Fibroblast of villous mesenchyme (primary cell): ENCODE measurements at places on chromosomes 5 and 9. TPM values are rescaled to one million over a fixed set of nuclear protein-coding genes. Genes with fewer than 3 reads are reported as not detected.

GRCh38 chr9:13479096-13479495 is 199.6 kb upstream of the MPDZ start:
- DNase-seq, result no peak

DNA sequence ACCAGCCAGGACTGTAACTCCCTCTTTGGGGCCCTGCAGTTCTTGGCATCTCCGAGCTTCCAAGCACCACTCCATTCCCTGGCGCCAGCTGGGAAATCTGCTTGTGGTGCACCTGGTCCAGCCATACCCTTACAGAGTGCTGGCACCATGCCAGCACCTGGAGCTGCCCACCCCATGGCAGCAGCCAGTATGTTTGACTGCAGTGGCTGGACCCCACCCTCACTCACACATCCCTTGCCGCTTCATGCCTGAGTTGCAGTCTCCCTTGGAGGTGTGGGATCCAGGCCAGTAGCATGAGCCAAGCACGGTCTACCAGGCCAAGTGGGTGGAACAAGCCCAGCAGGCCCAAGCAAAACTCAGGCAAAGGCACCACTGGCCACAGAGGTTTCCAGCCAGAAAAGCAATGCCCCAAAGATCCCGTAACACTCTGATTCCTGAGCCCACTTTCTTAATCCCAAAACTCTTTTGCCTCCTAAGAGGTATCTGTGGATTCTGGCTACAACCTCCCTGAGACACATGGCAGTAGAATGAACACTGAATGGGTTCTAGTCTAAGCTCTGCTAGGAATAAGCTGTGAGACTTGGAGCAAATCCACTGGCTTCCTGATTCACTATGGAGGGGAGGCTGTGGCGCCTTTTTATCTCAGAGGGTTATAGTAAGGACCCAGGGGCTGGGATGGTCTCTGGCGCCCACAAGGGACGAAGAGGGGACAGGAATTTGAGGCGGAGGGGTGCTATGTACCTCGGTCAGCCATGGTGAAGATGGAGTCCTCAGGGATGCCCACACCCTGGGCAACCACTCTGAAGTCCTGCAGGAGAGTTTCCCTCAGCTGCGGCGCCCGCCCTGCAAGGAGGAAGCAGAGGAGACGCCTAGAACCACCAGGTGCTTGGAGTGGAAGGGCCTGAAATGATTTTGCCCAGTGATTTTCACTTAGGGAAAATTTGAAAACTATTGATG is 5.6 kb downstream of the AMBP start:
- no peak for DNase-seq

DNA sequence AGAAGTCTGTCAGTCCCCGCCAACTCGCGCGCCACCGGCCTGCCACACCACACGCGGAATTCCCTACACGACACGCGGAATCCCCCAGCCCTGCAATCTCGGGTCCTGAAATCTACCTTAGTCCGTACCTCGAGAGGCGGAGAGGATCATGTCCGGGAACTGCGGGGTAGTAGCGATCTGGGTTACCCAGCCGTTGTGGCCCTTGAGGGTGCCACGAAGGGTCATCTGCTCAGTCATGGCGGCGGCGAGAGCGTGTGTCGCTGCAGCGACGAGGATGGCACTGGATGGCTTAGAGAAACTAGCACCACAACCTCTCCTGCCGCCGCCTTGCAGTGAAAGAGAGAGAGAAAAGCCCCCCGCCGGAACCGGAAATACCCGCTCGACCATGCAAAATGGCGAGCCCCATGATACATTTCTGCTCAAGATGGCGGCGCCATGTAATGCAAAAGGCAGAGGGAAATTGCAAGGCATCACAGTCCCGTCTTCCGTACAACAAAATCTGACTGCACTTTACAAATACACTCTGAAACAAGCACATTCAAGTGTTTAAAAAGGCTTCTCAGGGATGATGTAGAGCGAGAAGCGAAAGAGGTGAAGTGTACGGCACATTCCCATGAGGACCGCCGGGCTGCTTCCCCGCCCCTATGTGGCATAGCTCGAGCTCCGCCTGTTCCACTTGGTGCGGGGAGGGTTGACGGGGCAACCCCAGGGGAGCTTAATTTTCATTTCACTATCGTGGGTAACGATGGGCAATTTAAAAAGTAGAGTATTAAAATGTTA is at the start of gene RACK1:
RACK1 (minus strand) TSS at position 343 of the 780 bp plus-strand sequence; CDS start at position 237, 106 bp downstream.
- DNase-seq, result peak; percentile 91

DNA sequence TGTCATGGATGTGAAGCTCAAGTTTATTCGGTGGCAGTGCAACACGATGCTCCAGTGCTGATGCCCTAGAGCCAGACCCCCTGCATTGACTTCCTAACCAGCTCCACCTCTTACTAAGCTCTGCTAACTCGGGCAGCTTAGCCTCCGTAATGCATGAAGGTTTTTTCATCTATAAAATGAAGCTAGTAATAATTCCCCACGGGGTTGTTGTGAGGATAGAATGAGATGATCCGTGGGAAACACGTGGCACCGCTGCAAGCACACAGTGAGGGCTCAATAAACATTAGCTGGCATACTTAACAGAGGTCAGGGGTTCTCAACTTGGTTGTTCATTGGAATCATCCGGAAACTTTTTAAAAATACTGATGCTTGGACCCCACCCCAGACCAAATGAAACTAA is 6.8 kb downstream of the ENC1 start:
- peak; percentile 36 for DNase-seq

DNA sequence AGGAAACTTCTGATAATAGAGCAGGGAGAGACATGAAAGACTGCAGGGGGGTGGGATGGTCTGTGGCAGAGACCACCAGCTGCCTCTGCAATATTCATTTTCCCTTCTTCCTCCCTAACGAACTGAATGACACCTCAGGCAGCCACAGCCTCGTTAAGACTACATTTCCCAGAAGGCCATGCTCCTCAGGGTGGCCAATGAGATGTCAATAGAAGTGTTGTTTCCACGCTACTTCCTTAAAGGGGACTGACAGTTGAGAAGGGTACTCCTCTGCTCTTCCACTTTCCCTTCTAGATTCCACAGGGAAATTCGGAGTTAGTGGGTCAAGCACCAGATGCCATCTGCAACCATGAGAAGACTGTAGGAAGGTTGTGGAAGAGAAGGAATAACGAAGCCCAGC is 52.0 kb upstream of the DAPK1 start:
- peak; percentile 23 for DNase-seq

GRCh38 chr5:161235569-161235968 is 311.0 kb downstream of the GABRB2 start:
- no peak for DNase-seq

DNA sequence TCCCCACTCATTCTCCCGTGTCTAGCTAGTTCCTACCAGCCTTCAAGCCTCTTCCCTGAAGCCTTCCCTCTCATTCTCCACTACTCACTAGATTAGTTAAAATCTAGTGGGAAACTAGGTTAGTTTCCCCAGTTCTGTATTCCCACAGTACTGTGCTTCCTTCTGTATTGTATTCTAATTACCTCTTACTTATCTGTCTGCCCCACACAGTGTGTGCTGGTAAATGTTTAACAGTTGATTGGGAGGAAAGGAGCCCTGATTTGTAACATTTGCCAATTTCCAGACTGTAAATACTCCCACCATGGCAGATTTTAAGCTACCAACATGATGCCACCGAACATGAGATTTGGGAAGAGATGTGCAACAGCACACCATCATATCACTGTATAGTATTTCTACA is 8.3 kb downstream of the KLHL3 start:
- no peak for DNase-seq

CXCL14 gene
- not detected in 2 replicates for total RNA-seq

ZDHHC11B gene
- not detected in 2 replicates for total RNA-seq

PCDHGA7 gene
- total RNA-seq, result 3.5 and 4.5 TPM in 2 replicates

FOXD4L6 gene
- total RNA-seq, result under 0.01 TPM in 1 of 2 replicates, not detected in the other

RNF208 gene
- total RNA-seq, result under 0.01 TPM in 1 of 2 replicates, not detected in the other
